Lower lobe of right lung (tissue), 2 donors: ENCODE measurements at places on chromosomes 6 and 20. TPM values are rescaled to one million over a fixed set of nuclear protein-coding genes. Genes with fewer than 3 reads are reported as not detected.

GRCh38 chr6:98308564-98308963, 525.8 kb upstream of the POU3F2 start:
- H3K4me3 ChIP-seq, result no peak overlapping the region
- no peak for DNase-seq
- H3K4me1 ChIP-seq, result no peaks in the 10 kb centered on the region
- no peaks in the 10 kb centered on the region for H3K36me3 ChIP-seq
- no peaks in the 10 kb centered on the region for H3K27me3 ChIP-seq
- no peak overlapping the region for H3K27ac ChIP-seq

DNA sequence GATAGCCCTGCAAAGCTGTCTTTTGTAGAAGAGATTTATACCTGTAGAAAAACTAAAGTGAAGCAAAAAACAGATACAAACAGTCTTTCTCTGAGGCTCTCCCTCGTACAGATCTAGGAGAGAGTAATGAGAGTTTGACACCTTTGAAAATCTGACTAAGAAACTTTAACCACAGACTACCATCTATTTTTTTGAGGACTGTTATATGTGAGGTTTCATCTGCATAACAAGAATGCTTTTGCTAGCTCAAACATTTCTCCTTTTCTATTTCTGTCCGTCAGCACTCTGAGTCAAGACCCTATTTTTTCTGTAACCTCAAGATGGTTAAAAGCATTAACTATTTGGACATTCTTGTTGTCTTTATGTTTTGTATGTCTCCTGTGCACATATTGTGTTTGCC, 193.0 kb downstream of the BTBD3 start:
- H3K4me1 ChIP-seq, result no peaks in the 10 kb centered on the region
- H3K27me3 ChIP-seq, result no peaks in the 10 kb centered on the region
- DNase-seq, result no peak
- H3K4me3 ChIP-seq, result no peak overlapping the region

GRCh38 chr6:44004625-44005506, 122.4 kb downstream of the MRPL14 start:
- H3K27ac ChIP-seq, result no peak overlapping the region
- no peak for DNase-seq
- no peaks in the 10 kb centered on the region for H3K36me3 ChIP-seq
- peaks cover 14% of the 10 kb centered on the region for H3K4me1 ChIP-seq

DNA sequence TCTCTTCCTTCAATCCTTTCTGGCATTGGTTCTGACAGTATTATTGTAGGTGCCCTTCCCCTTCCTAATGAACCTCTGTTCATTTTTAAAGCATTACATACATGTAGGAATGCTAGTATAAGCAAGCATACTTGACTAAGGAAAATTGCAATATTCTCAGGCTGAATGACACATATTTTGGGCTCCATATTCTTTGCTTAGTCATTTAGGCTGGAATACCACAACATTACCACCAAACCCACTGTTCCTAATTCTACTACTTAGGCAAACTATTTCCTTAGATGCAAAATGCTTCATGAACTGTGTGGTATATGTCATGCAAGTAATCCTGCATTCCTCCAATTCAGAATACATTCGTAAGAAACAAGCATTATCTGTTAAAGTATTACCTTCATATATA, 113.9 kb downstream of the PRDM1 start:
- no peak for DNase-seq
- H3K4me1 ChIP-seq, result no peaks in the 10 kb centered on the region
- H3K27ac ChIP-seq, result no peak overlapping the region
- H3K4me3 ChIP-seq, result no peak overlapping the region

DNA sequence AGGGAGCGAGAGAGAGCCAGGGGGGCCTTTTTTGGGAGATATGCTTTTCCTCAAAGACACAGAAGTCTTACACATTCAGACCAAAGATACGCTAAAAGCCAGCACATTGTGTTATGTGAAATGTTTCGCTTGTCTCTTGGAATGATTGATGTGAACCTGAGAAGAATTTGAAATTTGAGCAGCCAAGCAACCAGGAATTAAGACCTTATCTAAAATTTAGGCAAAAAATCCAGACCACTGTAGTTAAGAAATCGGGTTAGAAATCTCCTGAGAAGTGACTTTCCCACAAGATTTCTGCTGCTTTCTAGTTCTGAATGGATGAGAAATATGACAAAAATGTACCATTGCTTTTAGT, 223.2 kb upstream of the GMDS start:
- H3K36me3 ChIP-seq, result no peaks in the 10 kb centered on the region
- H3K27me3 ChIP-seq, result peaks cover 5% of the 10 kb centered on the region
- H3K4me1 ChIP-seq, result no peaks in the 10 kb centered on the region
- H3K27ac ChIP-seq, result no peak overlapping the region

- H3K4me3 ChIP-seq, result no peak overlapping the region
- no peaks in the 10 kb centered on the region for H3K36me3 ChIP-seq
- DNase-seq, result no peak
- no peak overlapping the region for H3K27ac ChIP-seq
Observed at GRCh38 chr6:14925025-14925698, 320.7 kb upstream of the JARID2 start.

DNA sequence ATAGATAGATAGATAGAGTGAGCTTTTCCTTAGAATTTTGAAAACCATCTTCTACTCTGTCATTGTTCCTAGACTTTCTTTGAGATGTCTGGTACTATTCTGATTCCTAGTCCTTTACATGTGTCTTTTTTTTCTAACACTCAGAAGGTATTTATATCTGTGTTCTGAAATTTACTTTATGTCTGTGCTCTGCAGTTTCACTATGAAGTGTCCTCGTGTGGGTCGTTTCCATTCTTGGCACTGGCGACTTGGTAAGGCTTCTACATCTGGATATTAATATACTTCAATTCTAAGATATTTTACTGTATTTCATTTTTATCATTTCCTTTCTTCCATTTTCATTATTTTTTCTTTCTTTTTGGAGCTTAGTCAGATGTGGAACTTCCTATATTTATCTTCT, 87.0 kb downstream of the FHL5 start:
- H3K36me3 ChIP-seq, result no peaks in the 10 kb centered on the region
- no peak overlapping the region for H3K27ac ChIP-seq

DNA sequence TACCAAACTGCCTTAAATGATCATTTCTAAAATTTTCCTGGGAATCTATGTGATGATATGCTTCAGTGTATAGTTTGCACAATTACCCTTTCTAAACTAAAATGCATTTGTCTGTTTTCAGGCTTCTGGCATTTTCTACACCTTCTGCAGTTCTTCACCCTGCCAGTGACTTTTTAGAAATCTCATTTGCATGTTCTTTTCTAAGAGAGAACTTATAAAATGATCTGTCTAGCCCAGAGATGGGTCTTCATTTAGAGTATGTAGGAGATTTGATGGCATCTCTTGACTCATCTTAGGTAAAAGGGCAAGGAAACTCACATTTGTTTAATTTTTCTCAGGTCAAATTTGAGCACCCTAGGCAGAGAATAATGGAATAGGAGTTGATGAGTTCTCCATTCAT, 17.8 kb downstream of the NCOA7 start:
- peaks cover 48% of the 10 kb centered on the region for H3K4me1 ChIP-seq
- H3K36me3 ChIP-seq, result no peaks in the 10 kb centered on the region
- no peak overlapping the region for H3K4me3 ChIP-seq
- no peak overlapping the region for H3K27ac ChIP-seq

- no peaks in the 10 kb centered on the region for H3K27me3 ChIP-seq
- H3K4me3 ChIP-seq, result no peak overlapping the region
- H3K4me1 ChIP-seq, result no peaks in the 10 kb centered on the region
- no peaks in the 10 kb centered on the region for H3K36me3 ChIP-seq
- H3K27ac ChIP-seq, result no peak overlapping the region
- no peak for DNase-seq
Observed at GRCh38 chr6:139722530-139722929, 348.1 kb upstream of the CITED2 start.

DNA sequence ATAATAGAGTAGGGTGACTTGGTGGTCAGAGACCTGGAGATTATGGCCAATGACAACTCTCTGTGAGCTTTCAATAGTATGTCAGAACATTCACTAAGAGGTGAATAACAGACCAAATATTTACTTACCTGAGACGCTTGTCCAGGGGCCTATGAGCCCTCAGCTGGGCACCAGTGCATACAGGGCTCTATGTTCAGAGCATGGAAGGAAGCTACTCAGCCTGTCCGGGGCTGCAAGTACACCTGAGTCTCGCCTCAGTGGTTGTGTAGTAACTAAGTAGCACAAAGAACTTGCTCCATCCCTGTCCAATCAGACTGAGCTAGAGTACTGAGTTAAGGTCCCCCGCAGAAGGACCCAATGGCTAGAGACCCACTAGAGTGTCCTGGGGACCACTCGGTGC, 11.6 kb upstream of the SCGN start:
- H3K27ac ChIP-seq, result no peak overlapping the region
- no peaks in the 10 kb centered on the region for H3K27me3 ChIP-seq
- no peaks in the 10 kb centered on the region for H3K36me3 ChIP-seq

DNA sequence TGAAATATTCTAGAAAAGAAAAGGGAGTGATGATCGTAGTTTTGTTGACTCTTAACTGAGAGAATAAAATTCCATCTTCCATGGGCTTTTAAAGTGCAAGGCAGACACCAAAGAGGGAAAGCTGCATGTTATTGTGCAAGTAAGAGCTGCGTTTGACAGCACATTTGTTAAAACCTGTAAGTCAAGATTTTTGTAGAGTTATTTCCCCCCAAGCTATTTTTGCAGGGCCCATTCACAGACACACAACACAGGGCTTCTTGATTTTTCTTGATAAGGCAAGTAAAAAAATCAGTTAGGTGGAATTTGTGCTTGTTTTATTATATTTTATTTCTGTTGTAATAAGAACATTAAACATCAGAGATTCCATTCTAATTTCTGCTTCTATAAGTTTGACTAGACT, 13.8 kb downstream of the CFAP206 start:
- H3K4me1 ChIP-seq, result no peaks in the 10 kb centered on the region
- H3K27ac ChIP-seq, result no peak overlapping the region
- DNase-seq, result no peak

- no peak overlapping the region for H3K4me3 ChIP-seq
- no peak for DNase-seq
- H3K27ac ChIP-seq, result no peak overlapping the region
- no peaks in the 10 kb centered on the region for H3K4me1 ChIP-seq
- no peaks in the 10 kb centered on the region for H3K36me3 ChIP-seq
Observed at GRCh38 chr20:37418591-37419109, 72.7 kb downstream of the SRC start.

DNA sequence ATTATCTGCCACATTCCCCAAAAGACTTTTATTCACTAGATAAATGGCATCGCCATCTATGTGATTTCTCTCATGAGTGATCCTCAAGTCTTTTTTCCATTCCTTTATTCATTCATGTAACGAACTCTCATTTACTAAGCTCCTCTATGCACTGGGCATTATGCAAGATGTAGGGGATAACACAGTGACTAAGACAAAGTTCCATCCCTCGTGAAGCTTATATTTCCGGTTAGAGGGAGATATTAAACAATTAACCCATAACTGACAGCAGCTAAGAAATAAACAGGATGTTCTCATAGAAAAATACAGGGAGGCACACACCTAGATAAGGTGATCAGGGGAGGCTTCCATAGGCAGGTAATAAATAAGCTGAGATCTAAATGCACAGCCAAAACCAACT, 17.2 kb upstream of the PREX1 start:
- no peak overlapping the region for H3K4me3 ChIP-seq
- H3K27ac ChIP-seq, result no peak overlapping the region
- no peak for DNase-seq
- peaks cover 3% of the 10 kb centered on the region for H3K27me3 ChIP-seq

DNA sequence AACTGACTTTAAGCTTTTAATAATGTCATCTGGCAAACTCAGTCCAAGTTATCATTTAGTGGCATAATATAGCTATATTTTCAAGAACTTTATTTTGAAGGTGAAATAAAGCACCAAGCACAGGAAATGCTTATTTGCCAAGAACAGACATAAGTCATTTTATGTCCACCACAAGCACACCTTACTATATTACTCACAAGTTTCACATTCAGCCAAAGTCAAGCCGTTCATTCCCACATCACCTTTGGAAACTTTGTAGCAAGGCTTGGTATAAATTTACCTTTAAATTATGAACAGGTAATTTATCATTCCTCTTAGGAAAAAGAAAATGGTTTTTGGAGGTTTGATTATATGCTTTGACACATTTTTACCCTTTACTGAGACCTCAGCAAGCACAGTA, 236.8 kb upstream of the FKBP1C start:
- no peaks in the 10 kb centered on the region for H3K4me1 ChIP-seq
- no peaks in the 10 kb centered on the region for H3K36me3 ChIP-seq
- no peak for DNase-seq
- no peak overlapping the region for H3K27ac ChIP-seq
- no peaks in the 10 kb centered on the region for H3K27me3 ChIP-seq

GRCh38 chr6:110731898-110732297, 83.4 kb downstream of the CDK19 start:
- no peaks in the 10 kb centered on the region for H3K27me3 ChIP-seq
- H3K4me1 ChIP-seq, result no peaks in the 10 kb centered on the region
- no peak overlapping the region for H3K27ac ChIP-seq
- no peak overlapping the region for H3K4me3 ChIP-seq
- no peaks in the 10 kb centered on the region for H3K36me3 ChIP-seq

- H3K4me3 ChIP-seq, result no peak overlapping the region
- H3K4me1 ChIP-seq, result no peaks in the 10 kb centered on the region
- H3K27me3 ChIP-seq, result no peaks in the 10 kb centered on the region
- no peaks in the 10 kb centered on the region for H3K36me3 ChIP-seq
Observed at GRCh38 chr6:48475275-48475674, 364.3 kb upstream of the PTCHD4 start.

GRCh38 chr6:124234801-124235200, 431.1 kb downstream of the NKAIN2 start:
- H3K4me3 ChIP-seq, result no peak overlapping the region
- no peak for DNase-seq
- no peaks in the 10 kb centered on the region for H3K4me1 ChIP-seq

GRCh38 chr20:1950836-1951235, 43.0 kb downstream of the PDYN start:
- peaks cover 26% of the 10 kb centered on the region for H3K4me1 ChIP-seq
- H3K4me3 ChIP-seq, result no peak overlapping the region
- no peaks in the 10 kb centered on the region for H3K36me3 ChIP-seq
- H3K27ac ChIP-seq, result no peak overlapping the region
- H3K27me3 ChIP-seq, result peaks cover 19% of the 10 kb centered on the region

GRCh38 chr6:48036316-48036715, 74.7 kb downstream of the PTCHD4 start:
- H3K4me1 ChIP-seq, result no peaks in the 10 kb centered on the region
- H3K36me3 ChIP-seq, result no peaks in the 10 kb centered on the region
- DNase-seq, result no peak
- no peak overlapping the region for H3K27ac ChIP-seq
- H3K27me3 ChIP-seq, result no peaks in the 10 kb centered on the region

Gene SPATS1
- 1.8 TPM for total RNA-seq

Gene MMP24
- 5.3 TPM for total RNA-seq

Gene ADAM33
- 11.7 TPM for total RNA-seq

Gene PRKN
- 6.1 TPM for total RNA-seq

Gene NRN1
- 15.0 TPM for total RNA-seq

Gene TFAP2D
- total RNA-seq, result not detected

Gene RNF182
- 5.3 TPM for total RNA-seq

Gene SAMD10
- total RNA-seq, result 3.6 TPM

Gene SRSF12
- total RNA-seq, result not detected

Gene TSPO2
- total RNA-seq, result not detected

Gene CCDC170
- 5.4 TPM for total RNA-seq

Gene KCNK5
- 10.9 TPM for total RNA-seq
